Activated T-helper 2 cell treated with anti-CD3 and anti-CD28 coated beads, Interferon-gamma antibody, Interleukin-2, Interleukin-4, amounts not matched to agents 10 μg/mL and 5 μg/mL and 100 μg/mL, durations not matched to agents 14 hours and 24 hours and 36 hours (primary cell): ENCODE measurements at places on chromosomes 12 and 14.

DNA sequence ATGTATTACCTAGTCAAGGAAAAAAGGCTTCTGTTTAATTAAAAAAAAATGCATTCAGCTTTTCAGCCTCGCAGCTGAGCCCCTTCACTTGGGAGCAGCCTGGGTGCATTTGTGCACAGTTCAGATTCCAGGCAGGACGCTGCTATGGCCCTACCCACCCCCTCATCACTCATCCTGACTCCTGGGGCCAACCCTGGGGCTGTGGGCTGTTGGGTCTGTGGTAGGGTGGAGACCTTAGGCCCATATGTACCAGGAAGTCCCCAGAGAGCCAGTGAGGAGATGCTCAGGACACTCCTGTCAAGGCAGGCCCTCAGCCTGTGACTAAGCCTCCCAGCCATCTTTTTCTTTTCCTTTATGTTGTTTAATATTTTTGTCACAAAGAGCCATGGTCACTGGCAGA, 9.3 kb upstream of the CDCA4 start:
- no peak for DNase-seq

GRCh38 chr12:80593766-80594165, 113.7 kb upstream of the MYF6 start:
- DNase-seq: no peak

DNA sequence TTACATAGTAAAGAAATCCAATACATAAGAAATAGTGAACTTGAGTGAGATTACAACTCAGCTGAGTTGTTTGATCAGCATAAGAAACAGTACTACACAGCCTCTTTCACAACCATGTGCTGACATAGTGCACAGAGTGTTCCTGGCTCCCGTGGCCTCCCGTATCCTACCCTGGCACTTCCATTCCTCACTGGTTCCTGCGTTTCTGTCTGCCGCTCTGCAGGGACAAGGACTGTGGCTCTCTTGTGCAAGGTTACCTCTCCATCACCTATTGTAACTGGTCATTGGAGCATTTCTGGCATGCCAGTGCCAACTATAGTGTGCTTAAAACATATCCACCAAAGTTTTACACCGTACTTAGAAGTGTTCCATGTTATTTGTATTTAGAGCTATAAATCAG, 46.3 kb upstream of the PCED1B start:
- DNase-seq: no peak

DNA sequence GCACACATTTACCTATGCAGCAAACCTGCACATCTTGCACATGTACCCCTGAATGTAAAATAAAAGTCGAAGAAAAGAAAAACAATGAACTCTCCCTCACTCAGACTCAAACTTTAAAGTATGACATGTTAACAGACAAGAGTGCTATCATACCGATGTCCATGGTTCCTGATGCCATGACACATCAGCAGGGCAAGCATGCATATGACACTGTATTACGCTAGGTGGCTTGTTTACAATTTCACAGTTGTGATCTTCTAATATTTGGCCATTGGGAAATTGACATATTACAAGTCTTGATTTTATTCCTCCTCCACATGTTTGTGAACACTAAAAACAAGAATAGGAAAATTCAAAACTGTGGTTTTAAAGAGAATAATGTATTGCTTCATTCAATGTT, 126.6 kb downstream of the ADAMTS20 start:
- DNase-seq: no peak

GRCh38 chr14:69055125-69055524, 76.0 kb upstream of the ACTN1 start:
- DNase-seq: no peak

- no peak for DNase-seq
Observed at GRCh38 chr14:100333311-100333710, 10.2 kb downstream of the SLC25A47 start.

DNA sequence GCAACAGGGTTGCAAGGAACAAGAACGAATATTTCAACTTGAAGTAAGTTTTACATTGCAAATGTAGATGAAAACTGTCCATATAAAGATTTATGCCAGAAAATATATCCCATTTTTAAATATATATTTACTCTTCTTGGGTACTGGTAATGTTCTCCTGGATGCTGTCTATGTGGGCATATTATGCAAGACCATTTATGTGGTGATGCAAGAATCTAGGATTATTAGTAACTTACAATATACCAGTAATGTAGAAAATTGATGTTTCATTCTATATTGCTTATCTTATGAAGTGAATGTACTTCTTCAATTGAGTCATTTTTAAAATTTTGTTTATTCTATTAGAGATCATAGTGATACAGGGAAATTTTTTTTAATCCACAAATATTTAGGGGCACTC, 25.1 kb downstream of the FGFR1OP2 start:
- no peak for DNase-seq

GRCh38 chr14:31071151-31071550, 45.0 kb upstream of the STRN3 start:
- DNase-seq: no peak

DNA sequence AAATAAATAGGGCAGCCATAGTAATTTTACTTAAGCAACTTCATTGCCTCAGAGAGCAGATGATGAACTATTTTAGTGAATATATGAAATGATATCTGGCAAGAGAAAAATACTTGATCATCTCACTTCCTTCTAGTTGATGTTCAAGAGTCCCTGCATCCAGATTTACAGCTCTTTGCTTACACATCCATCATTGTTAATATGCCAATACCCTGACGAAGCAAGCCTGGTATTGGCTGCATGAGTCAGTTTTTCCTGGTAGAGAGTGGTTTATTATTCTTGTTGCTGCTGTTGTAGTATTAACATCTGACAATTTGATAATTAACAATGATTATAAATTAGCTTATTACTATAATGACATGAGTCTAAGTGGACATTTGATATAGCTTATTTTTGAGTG, 681.9 kb downstream of the NRXN3 start:
- DNase-seq: no peak

DNA sequence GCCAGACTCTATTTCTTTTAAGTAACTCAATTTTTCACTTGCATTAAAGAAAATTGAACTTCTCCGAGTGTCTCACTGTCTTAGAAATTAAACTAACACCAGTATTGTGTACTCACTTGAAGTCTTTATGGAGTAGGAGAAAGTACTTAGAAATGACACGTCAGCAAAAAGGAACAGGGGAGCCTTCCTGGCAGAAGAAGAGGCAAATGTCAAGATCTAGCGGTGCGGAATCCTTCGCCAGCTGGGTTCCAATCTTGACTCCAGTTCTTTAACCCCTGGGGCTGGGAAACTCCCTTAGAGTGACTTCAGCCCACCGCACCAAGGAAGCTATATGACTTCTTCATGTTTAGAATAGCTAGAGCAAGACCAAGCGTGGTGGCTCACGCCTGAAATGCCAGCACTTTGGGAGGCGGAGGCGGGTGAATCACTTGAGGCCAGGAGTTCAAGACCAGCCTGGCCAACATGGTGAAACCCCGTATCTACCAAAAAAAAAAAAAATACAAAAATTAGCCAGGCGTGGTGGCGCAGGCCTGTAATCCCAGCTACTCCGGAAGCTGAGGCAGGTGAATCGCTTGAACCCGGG, 34.4 kb downstream of the WBP11 start:
- DNase-seq: no peak

DNA sequence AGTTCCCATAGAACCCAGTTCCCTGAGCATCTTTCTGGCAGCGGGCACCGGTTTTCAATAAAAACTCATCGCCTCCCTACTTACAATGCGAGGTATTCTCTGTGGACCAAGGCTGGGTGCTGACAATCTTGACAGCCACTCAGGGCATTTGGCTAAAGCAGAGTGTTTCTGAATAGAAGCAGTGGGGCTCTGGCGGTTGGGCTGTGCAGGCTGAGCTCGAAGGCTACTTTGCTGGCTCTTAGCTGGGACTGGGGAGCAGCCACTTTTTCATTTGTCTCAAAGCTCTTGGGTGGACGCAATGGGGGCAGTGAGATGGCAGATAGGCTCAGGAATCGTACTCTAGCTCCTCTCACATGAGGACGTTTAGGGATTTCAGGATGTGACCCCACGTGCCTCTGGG, 151.8 kb downstream of the UNC79 start:
- no peak for DNase-seq
